Esophagus squamous epithelium (tissue), 5 donors: ENCODE measurements at places on chromosomes 16 and 17.

- no peak for DNase-seq
Observed at GRCh38 chr16:68290450-68290849, 20.3 kb downstream of the SLC7A6OS start.

DNA sequence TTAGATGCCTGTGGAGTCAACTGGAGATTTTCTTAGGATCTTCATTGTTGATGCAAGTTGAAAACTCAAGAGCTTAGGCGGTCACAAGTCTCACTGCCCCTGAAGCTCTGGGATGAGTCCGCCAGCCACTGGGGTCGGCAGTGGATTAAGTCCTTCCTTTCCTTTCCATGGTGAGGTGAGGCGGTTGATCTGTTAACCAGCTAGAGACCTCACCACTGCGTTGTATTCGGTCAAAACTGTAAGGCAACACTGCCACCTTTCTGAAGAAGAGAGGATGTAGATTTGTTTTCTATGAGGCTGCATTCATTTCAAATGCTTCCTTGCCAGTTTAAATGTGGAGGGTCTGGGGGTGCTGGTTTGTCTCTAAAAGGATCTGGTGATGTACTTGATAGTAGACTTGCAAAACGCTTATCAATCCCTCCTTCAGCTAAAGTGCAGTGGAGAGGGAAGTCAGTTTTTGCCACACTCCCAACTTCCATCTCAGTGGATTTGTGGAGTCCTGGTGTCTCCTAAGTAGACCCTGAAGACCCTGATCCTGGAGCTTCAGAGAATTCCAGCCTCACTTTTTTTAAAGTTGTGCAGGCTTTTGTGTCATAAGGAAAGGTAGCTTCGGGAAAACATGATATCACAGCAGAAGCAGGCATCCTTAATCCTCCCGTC, 1.7 kb downstream of the MYOCD start:
- no peak for DNase-seq

GRCh38 chr17:77501751-77502625, 361.2 kb downstream of the SEC14L1 start:
- DNase-seq, result no peak

DNA sequence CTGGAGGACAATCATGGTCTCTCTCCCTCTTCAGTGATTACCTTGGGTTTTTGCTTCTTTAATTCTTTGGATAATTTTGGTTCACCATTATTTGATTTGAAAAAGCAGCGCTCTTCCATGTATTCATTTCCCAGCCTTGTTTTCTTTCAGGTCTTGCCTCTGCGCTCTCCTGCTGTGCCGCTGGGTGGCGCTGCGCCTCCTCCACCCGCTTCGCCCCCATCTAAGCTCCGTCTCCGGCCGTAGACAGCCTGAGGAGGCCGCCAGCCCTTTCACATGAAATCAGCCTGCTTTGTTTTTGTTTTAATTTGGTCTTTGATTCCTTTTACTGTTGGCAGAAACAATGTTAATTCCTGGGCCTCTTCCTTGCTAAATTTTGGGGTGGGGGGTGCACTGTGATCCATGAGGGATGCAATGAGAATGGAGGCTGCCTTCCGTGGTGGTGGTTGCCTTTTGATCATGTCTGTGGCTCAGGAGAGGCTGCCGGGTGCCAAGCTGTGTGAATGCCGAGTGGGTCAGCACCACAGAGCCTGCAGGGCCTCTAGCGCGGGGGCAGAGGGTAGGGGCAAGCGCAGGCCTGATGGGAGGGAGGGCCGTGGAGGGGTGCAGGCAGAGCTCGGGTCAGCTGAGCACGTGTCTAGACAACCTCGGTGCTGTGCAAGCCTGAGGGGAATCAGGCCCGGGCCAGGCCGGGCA, 64.1 kb downstream of the PLD6 start:
- DNase-seq, result no peak
